ENCODE measurements at places on chromosomes 1 and 21. TPM values are rescaled to one million over a fixed set of nuclear protein-coding genes. Genes with fewer than 3 reads are reported as not detected.

DNA sequence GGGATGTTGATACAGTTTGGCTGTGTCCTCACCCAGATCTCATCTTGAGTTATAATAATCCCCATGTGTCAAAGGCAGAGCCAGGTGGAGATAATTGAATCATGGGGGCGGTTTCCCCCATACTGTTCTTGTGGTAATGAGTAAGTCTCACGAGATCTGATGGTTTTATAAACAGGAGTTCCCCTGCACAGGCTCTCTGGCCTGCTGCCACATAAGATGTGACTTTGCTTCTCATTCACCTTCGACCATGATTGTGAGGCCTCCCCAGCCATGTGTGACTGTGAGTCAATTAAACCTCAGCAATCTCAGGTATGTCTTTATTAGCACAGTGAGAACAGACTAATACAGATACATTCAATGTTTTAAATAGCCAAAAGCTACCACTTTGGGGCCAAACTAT is 41.1 kb downstream of the SLC35F3 start:
- peak; percentile 87 for DNase-seq

GRCh38 chr1:38039331-38040088 is 7.1 kb downstream of the POU3F1 start:
- no peak for DNase-seq

DNA sequence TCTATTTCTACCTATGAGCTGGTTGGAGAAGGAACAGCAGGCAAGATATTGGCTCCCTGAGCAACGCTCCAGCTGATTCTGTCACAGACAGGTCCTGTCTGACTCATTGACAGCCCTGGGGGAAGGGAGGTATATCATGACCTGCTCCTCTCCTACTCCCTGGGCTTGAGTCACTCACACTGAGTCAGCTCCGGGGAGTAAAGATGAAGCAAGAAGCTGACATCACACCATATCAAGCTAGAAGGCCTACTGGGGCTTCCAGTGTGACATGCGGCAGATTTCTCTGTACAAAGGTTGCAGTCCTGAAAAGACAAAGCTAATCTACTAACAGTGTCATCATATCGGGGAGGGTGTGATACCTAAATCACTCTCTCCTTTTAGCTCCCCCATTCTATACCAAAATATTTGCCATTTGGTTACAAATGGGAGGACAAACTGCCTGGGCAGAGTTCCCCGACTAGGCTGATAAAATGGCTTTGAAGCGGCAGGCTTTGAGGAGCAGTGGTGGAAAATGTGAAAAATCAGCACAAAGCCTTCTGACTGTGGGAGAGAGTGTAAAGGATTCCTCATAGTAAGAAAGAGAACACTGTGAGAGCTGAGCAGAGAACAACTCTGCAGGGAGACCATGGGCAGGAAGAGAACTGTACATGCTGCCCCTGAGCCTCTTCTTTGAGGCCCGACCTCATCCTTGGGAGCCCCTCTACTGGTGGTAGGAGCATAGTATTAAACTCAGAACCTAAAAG is 15.5 kb downstream of the PI4KB start:
- peak; percentile 98 for DNase-seq

DNA sequence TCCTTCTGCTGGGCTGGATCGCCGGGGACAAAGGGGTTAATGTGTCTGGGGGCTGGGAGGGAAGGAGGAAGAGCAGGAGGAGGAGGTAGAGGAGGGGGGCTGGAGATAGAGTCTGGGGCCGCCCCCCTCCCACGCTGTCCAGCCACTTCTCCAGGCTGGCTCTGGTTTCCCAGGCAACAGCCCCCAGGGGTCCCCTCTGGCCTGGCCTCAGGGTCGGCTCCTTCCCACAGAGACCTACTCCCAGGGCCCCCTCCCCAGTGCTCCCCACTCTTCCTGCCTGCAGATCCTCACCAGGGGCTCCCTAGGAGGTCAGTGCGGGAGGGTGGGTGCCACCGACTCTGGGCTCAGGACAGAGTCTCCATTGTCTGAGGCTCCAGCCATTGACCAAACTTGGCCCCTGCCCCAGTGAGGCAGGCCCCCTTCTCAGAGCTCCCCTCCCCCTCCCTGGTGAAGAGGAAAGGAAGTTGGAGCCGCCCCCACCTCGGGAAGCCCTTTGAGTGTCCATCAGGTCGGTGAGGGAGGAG is 34.1 kb downstream of the ARHGEF10L start:
- no peak for DNase-seq

- no peak for DNase-seq
These were observed 687.3 kb downstream of the BRINP3 start for GRCh38 chr1:189790335-189790734.

DNA sequence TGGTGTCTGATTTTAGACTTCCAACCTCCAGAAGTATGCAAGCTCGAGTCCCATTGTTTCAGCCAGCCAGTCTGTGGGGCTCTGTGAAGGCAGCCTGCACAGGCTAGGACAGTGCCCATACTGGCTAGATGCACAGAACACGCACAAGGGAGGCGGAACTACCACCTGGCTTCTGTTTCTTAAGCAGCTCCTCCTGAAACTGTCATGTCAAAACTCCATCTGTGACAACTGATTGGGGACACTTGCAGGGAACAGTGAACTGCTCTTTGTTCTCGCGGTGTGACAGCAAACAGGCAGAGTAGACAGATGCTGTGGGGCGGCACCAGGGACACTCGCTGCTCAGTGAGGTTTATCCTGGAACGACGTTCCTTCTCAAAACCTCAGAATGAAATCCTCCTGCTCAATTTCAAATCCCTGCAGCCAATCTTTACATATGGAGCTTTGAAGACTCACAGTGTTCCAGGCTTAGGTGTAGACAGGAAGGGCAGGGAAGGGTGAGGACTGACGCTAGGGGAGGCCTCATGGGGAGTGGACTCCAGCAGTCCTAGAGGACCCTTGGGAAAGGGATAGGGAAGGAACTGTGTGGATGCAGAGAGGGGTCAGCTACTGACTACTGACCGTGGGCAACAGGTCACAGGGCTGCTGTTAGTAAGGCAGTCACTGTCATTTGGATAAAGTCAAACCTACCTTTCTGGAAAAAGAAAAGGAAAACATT is 73.8 kb downstream of the ERG start:
- no peak for DNase-seq

- DNase-seq, result no peak
These were observed 318.8 kb downstream of the PCP4 start for GRCh38 chr21:40186045-40186444.

DNA sequence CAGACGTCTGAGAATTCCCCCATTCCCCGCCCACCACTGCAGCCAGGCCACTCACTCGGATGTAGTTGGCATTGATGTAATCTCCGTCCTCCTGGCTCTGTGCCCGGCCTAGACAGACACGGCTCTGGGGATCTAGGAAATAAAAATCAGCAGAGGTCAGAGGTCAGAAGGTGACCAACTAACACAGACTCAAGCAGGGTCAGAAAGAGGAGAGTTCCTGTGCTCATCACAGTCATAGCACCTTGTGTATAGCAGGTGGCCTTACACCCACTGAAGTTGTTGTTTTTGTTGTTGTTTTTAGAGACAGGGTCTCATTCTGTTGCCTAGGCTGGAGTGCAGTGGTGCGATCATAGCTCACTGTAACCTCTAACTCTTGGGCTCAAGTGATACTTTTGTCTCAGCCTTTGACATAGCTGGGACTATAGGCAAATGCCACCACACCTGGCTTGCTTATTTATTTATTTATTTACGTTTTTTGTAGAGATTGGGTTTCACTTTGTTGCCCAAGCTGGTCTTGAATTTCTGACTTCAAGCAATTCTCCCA is 4.9 kb downstream of the PTPN7 start:
- peak; percentile 49 for DNase-seq

DNA sequence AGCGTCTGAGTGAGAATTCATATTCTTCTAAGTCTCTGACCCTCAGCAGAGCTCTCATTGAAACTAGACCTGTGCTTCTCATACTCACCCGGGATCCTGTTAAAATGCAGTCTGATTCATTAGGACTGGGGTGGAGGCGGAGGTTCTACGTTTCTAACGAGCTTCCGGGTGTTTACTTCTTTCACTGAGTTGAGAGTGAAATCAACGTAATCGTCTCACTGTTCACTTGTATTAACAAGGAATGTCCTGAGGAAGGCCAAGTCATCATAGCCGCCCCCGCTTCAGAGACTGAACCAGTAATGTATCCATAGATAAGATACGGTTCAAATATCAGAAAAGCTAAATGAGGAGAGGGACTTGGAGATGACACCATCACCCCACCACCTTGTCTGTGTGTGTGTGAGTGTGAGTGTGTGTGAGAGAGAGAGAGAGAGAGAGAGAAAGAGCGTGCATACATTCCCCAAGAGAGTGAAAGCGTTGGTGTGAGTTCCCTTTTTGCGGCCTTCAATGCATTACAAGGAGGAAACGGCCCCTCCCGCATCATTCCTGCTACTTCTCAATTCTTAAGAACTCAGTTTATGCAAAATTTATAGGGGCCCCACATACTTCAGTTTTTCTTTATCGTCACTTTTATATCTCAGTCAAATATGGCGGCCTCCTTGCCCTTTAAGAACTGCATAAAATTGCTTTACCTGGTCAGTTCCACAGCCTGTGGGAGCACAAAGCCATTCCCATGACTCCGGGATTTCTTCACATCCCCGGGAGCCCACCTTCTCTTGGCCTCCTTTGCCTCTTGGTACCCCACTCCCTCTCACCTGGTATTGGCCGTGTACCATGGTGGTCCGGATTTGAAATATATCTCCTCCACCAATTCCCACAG is 19.8 kb downstream of the KMO start:
- DNase-seq, result no peak

Gene TLCD4
- total RNA-seq, result 5.4 TPM

Gene MYOM3
- total RNA-seq, result 1.7 TPM

DNA sequence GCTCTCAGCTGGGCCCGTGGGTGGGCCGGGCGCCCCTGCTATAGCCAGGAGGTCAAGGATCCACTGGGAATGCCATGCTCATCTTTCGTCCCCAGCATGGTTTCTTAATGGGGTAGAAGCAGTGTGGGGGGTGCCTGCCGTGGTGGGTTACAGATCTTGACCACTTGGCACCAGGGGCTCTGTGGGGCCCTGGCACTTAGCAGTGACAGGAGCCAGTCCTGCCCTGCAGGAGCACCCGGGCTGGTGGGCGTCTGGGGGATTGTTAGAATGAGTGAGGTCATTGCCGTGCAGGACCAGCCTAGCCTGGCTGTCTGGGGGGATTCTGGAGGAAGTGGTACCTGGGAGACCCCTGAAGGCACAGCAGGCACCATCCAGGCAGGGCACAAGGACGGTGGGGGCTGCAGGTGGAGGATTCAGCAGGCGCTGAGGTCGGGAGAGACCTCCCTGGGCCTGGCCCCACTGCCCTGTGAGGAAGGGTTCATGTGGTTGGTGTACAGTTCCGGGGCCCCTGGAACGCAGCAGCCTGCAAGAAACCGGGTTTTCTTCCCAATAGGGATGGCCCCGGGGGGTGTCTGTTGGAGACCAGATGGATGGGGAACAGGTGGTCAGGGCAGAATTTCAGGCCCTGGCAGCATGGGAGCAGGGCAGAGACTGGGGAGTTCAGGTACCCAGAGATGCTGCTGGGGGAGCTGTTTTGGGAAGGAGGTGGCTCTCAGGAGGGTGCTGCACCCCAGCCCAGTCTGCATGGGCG is 4.8 kb downstream of the AIRE start:
- DNase-seq, result no peak

Gene FCGR3B
- not detected for total RNA-seq
